ENCODE measurements at places on chromosomes 1 and 21.

GRCh38 chr21:14722841-14723483 lies 176.8 kb upstream of the SAMSN1 start:
- no peak for DNase-seq

DNA sequence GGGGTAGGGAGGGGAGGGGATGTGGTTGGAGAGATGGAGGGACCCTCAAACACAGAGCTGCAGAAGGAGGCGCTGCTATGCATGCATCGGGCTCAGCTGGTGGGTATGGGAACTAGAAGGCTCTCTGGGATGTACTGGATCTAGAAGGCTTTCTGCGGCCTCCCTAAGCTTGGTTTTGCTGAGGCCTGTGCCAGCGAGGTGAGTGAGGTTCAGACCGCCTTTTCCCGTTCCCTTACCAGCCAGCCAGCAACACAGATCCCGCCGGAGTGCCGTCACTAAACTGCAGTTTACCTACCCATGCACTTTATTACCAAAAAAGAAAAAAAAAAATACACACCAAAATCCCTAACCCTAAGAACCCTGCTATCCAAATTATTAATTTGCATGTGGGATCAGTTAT lies 180.2 kb downstream of the PRDM16 start:
- no peak for DNase-seq

DNA sequence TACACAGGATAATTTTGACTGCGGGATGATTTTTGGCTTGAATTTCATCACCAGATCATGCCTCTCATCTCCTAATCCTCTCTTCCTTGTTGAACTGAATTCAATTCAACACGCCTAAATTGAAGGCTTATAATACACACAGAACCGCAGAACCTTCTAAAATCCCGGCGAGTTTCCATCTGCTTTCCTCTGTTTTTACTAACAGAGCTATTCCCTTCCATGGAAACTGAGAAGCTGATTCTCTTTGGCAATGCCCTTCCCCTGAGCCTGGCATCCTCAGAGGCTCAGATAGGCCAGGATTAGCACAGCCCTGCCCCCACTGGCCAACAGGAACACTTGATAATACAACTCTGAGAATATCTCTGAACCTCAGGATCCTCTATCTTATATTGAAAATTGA lies 130.2 kb downstream of the CAPN8 start:
- DNase-seq = no peak

- DNase-seq = no peak
Observed at GRCh38 chr1:53580009-53580400, 120.8 kb downstream of the DMRTB1 start.

DNA sequence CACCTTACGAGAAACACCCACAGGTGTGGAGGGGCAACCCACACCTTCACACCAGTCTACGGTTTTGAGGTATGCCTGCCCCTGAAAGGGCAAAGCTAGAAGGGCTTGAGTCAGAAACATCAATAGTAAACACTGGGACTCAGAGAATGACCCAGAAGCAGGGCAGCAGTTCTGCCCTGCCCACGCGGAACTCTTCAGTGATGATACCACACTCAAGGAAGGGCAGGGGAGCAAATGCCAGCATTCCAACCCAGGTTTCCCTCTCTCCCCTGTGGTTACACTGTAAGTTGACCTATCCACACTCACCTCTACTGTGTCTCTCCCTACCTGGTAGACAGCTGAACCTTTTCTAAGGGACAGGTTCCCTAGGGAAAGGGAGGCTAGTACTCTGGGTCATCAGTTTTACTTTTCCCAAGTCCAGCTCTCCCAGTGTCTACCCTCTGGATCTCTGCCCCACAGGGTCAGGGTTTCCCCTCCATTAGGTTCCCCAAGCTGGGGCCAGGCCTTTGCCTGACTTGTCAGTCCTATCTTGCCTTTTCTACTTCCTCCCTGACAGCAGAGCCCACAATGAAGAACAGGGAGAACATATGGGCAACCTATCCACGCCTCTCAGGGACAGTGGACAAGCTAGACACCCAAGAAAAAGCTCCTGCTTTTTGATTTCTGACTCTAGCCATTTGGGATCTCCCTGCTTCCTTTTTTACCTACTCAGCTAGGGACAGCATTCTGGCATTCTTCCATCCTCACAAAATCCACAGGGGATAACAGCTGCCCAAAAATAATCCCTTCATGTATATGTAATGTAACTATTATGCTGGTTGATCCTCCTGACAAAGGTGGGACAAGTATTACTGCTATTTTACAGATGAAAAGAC lies 3.0 kb downstream of the F11R start:
- DNase-seq = no peak

DNA sequence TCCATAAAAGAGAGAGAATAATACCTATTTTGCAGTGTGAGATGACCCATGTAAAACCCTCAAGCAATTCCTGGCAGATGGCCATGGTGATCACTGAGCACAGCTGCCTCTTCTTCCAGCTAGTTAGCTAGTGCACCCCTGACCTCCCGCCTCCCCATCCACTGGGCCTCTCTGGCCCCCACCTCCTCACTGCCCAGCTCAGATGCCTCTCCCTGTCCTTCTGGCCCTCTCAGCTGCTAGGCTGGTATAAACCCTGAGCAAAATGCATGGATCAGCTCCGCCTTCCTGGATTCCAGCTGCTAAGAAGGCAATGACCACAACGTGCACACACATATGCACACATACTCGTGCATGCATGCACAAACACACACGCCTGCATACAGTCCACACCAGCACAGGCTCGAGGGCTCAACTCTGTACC lies 117.2 kb downstream of the DMRTB1 start:
- no peak for DNase-seq

- no peak for DNase-seq
Observed at GRCh38 chr1:7677815-7678214, 93.3 kb upstream of the VAMP3 start.

- no peak for DNase-seq
Observed at GRCh38 chr1:204621396-204621795, 64.1 kb downstream of the LRRN2 start.

DNA sequence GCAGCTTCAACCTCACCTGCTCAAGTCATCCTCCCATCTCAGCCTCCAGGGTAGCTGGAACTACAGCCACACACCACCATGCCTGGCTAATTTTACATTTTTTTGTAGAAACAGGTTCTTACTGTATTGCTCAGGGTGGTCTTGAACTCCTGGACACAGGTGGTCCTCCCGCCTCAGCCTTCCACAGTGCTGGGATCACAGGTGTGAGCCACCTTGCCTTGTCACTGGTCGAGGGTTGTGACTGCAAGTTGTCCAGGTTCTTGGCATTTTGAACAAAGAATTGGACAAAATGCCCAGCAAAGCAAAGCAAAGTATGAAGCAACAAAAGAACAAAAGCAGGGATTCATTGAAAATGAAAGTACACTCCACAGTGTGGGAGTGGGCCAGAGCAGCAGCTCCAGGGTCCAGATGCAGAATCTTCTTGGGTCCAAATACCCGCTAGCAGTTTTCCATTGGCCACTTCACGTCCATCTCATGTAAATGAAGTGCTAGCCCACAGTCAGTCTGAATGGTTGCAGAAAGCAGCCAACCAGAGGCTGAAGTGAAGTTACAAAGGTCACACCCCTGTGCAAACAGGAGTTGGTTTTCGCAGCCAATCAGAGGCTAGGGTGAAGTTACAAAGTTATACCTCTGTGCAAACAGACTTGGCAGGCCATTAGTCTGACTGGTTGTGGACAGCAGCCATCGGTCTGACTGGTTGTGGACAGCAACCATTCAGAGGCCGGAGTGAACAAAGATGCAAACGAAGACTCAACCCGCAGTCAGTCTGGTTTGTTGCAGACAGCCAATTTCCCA lies 109.5 kb upstream of the KIF26B start:
- no peak for DNase-seq

All from NCI-H2029 (cell line).